Stimulated activated CD8-positive, alpha-beta memory T cell treated with anti-CD3 and anti-CD28 coated beads, Interleukin-4, amount 100 ng/mL, for 4 hours (primary cell): ENCODE measurements at places on chromosomes 6 and 20.

- no peak for DNase-seq
Measured at GRCh38 chr6:136033416-136033815, 181.9 kb downstream of the PDE7B start.

GRCh38 chr6:27545271-27546046, 72.6 kb upstream of the ZNF184 start:
- DNase-seq: no peak

GRCh38 chr6:113847447-113847846, 9.7 kb upstream of the MARCKS start:
- no peak for DNase-seq

- no peak for DNase-seq
Measured at GRCh38 chr6:16059496-16059895, 69.4 kb upstream of the MYLIP start.

DNA sequence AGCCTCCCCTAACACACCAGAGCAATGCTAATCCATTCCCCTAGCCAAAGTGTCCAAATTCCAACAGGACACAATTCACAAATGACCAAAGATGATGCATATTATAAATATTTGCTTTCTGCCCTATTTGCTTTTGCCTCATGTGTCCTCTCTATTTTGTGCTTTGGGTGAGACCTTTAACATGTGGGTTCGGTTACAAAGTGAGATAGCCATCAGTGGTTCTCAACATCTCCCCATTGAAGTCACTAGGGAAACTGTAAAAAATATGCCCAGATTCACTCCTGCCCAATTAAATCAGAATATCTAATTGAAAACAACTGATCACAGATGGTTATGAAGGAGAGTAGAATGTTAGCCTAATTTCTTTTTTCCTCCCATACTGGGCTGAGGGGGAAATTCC, 159.2 kb downstream of the MTFR2 start:
- no peak for DNase-seq

GRCh38 chr6:87907521-87907920, 140.1 kb upstream of the SPACA1 start:
- DNase-seq: no peak

GRCh38 chr6:37741757-37742400, 44.2 kb upstream of the MDGA1 start:
- DNase-seq: no peak

DNA sequence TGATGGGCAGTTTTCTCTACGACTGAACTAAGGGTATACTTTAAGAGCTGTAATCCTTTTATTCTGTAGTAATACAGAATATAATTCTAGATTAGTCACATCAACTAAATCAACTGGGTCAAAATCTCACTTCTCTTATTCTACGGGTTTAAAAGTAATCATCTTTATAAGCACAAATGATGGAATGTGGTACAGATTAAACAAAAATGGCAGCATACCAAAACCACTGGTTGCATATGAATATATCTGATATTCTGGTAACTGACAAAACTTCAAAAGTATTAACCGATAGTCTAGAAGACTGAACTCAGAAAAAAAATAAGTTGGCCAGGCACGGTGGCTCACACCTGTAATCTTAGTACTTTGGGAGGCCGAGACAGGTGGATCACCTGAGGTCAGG, 7.0 kb downstream of the SOD2 start:
- DNase-seq: no peak

DNA sequence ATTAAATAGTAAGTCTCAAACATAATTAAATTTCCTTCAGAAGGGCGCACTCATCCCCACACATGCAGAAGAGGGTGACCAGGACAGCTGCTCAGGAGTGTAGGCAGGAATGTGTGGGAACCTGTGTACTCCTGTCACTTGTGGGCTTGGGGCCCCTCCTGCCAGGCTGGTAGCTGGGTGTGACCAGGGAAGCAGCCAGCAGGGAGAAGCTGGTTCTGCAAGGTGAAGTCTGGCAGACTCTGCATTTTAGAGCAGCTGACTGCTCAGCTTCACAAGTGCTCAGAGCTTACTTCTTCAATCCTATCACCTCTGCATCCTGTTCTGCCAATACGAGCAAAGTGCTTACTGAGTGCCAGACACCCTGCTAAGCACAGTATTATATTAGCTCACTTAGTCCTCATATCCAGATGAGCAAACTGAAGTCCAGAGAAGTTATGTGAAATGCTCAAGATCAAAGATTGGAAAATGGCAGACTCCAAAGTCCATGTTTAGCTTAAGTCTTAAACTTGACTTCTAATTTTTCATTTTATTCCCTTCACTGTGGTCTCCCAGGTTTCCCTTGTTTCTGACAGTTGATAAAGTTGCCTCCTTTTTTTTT, 27.9 kb downstream of the ELMO2 start:
- DNase-seq: no peak

- DNase-seq: no peak
Measured at GRCh38 chr20:53205046-53205445, 232.9 kb downstream of the TSHZ2 start.

- peak; percentile 0 for DNase-seq
Measured at GRCh38 chr6:131949909-131950766, 1.0 kb downstream of the CCN2 start.

DNA sequence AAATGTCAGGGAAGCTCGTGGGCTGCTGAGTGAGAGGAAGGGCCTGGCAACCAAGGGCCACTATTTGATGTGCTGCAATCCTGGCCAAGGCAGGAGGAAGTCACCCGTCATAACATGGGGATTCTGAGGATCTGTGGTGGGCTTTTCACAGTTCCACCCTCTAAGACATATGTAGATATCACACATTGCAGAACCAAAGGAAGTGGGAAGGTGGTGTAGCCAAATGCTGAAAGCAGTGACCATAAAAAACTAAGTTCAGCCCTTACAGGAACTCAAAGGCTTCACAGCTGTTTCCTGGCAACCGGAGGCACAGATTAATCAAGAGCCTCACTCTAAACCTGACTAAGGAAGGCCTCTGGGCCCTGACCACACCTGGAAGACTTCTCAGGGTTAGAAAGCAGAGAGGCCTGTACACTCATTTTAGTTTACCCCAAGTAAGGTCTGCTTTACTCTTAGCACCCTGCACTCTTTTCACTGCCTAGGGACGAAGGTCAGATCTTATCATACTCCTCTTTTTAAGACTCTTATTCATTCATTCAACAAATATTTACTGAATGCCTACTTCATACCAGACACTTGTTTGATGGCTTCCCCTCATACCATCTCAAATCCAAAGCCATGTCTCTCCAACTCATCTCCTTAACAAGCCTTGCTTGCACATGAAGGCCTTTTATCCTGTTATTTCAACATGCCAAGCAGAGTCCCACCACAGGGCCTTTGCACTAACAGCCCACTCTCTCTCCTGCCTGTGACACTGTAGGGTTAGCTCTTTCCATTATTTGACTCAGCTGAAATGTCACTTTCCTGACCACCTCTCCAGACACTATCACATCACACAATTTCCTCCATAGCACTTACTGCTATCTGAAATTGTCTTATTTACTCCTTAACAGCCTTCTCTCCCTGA, 2.6 kb downstream of the UBE2V1 start:
- peak; percentile 7 for DNase-seq

DNA sequence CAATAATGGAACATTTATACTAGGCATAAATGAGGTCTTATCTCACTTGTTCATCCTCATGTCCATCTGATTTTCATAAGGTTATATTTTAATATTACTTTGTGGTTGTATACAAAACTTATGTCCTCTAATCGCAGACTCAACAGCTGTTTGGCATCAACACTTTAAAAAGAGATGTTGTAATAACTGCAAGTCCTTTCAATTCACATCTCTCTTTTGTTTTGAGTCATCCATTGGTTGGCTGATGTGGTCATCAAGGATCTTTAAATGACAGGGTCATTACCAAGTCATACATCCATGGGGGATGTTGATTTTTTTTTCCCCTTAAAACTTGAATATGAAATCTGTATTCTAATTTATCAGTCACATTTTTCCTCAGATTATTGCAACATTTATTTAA, 299.4 kb upstream of the NRSN1 start:
- no peak for DNase-seq

DNA sequence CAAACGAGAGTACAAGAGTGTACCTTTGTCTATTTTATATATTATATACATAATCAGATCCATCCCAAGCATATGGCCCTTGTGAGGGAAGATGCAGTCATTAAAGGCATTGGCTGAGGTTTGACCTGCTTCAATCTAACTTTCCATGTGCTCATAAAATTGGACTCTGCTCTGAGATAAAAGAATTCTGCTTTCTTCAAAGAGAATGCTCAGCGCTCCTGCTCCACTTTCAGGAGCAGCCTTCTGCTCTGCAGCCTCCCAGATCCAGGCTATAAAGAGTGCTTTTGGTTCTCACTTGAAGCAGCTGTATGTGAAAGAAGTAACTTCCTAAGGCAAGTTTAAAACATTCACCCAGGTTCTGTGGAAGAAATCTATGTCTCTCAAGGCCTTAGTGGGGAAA, 45.3 kb downstream of the CD83 start:
- DNase-seq: no peak

GRCh38 chr6:35091346-35092083, 49.6 kb downstream of the TCP11 start:
- no peak for DNase-seq

DNA sequence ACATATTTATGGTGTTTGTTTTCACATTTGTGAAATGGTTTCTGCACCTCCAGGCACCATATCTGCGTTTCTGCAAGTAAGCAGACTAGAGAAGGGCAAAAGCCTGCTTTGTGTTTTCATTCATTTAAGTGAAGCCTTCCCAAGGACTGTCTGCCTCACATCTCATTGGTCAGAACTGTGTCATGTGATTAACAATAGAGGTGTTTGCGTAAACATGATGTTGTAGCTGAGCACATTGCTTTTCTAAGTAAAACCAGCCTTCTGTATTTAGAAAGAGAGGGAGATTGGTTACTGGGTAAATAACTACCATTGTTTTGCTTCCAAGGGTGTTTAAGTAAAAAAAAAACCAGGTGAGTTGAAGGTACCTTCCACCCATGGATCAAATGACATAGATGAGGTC, 39.7 kb downstream of the SH3BGRL2 start:
- no peak for DNase-seq

- DNase-seq: no peak
Measured at GRCh38 chr6:121780325-121781321, 345.2 kb downstream of the GJA1 start.

DNA sequence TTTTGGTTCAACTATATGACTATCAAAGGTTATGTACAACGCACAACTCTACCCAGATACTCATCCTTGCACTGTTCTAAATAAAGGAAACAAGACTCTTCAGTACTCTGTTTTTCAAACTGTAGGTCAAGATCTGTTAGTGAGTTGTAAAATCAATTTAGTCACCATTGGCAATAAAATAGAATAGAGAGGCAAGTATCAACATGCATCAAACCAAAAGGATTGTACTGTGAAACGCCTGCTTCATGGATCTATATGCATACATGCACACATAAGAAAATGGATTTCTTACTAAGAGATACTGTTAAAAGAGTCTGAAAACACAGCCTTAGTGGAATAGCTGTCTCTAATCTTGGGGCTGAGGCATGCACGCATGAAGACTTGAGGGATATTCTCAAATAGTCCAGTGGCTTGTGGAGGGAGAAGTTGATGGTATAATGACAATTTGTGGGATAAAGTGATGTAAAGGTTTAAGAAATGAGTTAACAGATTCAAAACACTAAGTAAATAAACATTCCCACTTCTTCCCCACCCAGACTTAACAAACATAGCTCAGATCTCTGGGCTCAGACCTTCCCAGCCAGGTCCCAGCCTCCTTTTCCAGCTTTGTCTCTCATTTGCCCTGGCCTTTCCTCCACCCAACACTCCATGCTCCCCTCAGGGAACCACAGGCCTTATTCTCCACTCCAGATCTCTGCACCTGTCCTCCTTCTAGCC, 10.7 kb upstream of the LZTS3 start:
- DNase-seq: no peak

GRCh38 chr20:49516916-49517804, 34.7 kb upstream of the KCNB1 start:
- DNase-seq: no peak
